ENCODE measurements at places on chromosomes 4 and X.

DNA sequence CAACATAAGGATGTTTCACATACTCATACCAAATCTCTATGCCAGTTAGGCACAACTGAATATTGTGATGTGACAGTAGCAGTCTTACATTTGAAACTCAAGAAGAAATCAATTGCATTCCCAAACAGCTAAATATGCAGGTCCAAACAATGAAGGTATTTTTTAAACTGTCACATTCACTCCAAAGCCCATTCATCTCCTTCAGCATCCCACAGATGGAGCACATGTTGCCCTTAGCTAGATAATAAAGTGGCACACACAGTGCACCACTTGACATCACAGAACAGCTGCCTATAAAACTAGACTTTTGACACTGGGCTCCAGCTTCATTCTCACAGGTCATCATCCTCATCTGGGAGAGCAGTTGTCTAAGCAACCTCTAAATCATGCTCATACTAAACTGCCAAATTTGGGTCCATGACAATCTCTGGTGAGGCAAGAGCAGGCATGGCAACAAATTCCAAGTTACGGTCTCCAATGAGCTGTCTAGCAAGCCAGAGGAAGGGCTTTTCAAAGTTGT, 26.2 kb upstream of the ARHGEF6 start:
- DNase-seq: no peak

DNA sequence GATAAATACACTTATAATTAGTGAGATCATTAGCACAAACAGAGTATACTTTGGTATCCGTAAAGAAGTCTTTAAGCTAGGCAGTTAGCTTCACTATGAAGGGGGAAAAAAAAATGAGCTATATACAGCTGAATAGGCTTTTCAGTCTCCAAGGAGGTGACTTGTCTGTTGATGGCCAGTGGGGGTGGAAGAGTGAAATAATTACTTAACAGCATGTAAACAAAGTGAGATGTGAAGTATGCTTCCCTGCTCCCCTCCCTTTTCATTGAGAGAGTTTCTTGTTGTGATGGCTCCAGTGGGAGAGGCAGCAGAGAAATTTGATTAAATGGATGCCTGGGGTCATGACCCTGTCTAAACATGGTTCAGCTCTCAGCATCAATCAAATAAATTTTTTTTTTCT, 180.9 kb downstream of the DACH2 start:
- no peak for DNase-seq

DNA sequence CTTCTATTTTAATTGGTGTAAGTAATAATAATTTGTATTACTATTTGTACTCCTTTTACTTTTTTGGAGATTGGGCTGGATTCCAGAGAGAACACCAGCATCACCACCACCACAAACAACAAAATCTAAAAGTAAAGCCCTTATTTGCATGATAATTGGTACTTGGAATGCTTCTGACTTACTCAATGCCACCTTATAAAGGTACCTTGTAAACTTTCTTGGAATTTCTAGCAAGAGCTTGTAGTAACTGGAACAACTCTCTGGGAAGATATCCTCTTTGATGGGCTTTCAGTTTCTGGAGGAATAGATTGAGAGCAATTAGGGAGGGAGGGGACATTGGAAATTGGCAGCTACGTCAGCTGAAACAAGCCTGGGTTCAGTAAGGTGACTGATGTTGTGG, 20.2 kb upstream of the PITX2 start:
- no peak for DNase-seq

DNA sequence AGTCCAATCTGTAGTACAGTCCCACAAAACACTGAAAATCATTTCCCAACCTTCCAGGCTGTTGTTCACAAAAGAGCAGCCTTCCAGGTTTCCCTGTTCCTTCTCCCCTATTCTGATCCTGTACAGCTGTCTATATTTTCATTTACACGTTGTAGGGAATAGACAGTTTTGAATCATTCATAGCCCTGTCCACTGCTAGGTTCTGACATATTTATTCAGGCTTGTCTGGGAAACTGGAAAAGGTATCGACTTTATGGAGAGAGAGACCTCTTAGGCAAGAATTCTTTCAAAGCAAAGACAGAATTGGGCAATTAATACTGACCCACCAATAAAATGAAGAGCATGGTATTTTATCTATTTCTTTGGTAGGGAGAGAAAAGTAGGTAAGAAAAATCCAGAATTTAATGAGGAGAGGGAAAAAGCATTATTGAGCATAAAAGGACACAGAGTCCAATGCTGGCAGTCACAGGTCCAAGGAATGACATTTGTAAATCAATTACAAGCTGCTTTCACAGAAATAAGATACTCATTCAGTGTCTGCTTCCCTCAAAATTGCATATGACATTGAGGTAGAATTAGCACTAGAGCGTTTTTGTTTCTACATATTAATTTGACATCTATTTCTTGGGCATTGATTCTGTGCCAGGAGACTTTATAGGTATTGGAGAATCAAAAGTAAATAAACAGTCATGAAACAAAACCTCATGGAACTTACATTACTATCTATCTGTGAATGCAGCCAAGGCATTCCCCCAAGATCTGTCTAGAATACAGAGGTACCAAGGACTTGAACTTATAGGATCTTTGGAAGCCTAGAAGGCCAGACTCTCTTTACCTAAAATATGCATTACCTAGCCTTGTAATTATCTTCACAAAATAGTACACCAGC, 127.2 kb downstream of the CAMK2D start:
- no peak for DNase-seq

All from stimulated activated CD8-positive, alpha-beta memory T cell treated with anti-CD3 and anti-CD28 coated beads, Interleukin-7, amount 100 ng/mL, for 1 hour (primary cell).